ENCODE measurements at places on chromosomes 16 and 17. TPM values are rescaled to one million over a fixed set of nuclear protein-coding genes. Genes with fewer than 3 reads are reported as not detected.

DNA sequence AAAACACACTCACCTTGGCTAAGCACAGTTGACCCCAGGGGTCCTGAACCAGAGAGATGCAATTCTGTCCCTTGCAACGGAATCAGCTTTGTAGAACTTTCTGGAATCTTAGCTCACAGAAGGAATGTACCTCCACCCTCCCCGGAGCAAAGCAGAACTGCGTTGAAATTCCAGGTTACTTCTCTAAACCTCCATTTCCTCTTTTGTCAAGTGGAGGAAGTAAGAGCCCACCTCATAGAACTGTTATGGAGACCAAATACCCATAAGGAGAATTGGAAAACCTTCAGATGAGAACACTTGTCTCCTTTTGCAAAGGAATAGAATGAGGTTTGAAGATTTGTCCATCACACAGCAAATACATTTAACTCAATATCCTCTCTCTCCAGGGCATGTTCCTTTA, 86.6 kb upstream of the RBBP6 start:
- no peaks in the 10 kb centered on the region for H3K4me1 ChIP-seq
- H3K4me3 ChIP-seq = no peak overlapping the region
- no peaks in the 10 kb centered on the region for H3K36me3 ChIP-seq
- no peak for DNase-seq
- H3K27ac ChIP-seq = no peak overlapping the region

Gene ARL17B
- total RNA-seq = 30.3 TPM

GRCh38 chr17:47720754-47721533, 12.1 kb upstream of the TBX21 start:
- peaks cover 4% of the 10 kb centered on the region for H3K27me3 ChIP-seq
- no peaks in the 10 kb centered on the region for H3K36me3 ChIP-seq
- H3K27ac ChIP-seq = no peak overlapping the region
- DNase-seq = peak; percentile 55
- H3K4me3 ChIP-seq = peak overlapping the region; percentile 71

Gene UTS2R
- total RNA-seq = not detected

Measured in naive thymus-derived CD8-positive, alpha-beta T cell (primary cell).